GM23338 (cell line): ENCODE measurements at places on chromosomes 5 and 9. TPM values are rescaled to one million over a fixed set of nuclear protein-coding genes. Genes with fewer than 3 reads are reported as not detected.

Gene NUTM2F
- 0.19 TPM in 1 of 2 replicates, not detected in the other for polyA plus RNA-seq

Gene ITGA2
- polyA plus RNA-seq = 1.9 and 2.6 TPM in 2 replicates

- H3K4me1 ChIP-seq = no peaks in the 10 kb centered on the region
- DNase-seq = no peak
- H3K27me3 ChIP-seq = no peaks in the 10 kb centered on the region
- H3K4me3 ChIP-seq = no peak overlapping the region
- no peak overlapping the region for H3K27ac ChIP-seq
- H3K36me3 ChIP-seq = no peaks in the 10 kb centered on the region
These were observed 61.4 kb upstream of the CKMT2 start for GRCh38 chr5:81171769-81172168.

DNA sequence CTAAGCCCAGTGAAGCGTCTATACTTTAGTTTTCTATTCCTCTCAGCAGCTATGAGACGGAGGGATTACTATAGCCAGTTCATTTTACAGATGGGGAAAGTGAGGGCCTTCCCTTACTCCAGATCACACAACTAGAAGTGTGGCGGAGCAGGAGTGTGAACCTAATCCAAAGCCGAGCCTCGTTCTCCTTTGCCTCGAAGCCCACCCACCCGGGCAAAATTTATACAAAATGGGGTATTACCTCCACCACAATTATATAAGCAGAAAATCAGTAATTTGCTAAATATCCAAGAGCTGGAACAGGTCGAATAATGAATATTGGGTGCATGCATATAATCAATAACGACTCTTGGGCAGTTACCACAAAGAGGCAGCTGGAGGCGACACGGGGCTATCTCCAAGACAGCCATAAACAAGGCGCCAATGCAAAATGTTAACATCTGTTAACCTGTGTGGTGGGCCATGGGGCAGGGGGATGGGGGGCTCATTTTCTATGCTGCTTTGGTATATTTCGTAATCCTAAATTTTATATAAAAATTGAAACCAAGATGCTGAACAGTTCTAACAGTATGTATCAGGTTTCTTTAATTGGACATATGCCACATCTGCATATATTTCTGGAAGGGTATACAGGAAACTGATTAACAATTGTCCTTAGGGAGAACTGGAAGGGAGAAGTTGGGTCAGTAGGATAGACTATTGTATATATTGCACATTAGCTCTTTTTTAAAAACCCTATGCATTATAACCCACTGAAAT lies 1.2 kb upstream of the RNF44 start:
- peak overlapping the region; percentile 93 for H3K27ac ChIP-seq
- H3K36me3 ChIP-seq = no peaks in the 10 kb centered on the region
- H3K27me3 ChIP-seq = no peaks in the 10 kb centered on the region
- DNase-seq = peak; percentile 64
- H3K4me3 ChIP-seq = peak overlapping the region; percentile 47
- peaks cover 40% of the 10 kb centered on the region for H3K4me1 ChIP-seq

Gene TICAM2
- 1.0 and 1.4 TPM in 2 replicates for polyA plus RNA-seq

GRCh38 chr5:16586556-16586955 lies 30.2 kb downstream of the RETREG1 start:
- no peak overlapping the region for H3K4me3 ChIP-seq
- no peak for DNase-seq
- H3K4me1 ChIP-seq = peaks cover 18% of the 10 kb centered on the region
- no peaks in the 10 kb centered on the region for H3K36me3 ChIP-seq

DNA sequence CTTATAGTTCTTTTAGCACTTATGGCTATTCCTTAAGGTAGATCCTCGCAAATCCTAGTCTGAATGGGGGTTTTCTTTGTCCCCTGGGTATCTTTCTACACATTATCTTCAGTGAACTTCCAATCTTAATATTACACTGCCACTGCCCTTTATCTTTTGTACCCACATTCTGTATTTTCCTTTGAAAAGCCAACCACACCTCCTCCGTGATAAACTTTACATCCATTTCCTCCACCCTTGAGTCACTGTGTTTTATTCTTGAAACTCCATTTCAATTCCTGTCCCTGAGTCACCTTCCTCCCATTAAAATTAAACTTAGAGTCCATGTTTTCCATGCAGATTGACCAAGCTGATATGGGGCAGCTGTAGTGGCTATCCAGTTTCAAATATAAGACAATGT lies 43.2 kb upstream of the RICTOR start:
- no peaks in the 10 kb centered on the region for H3K4me1 ChIP-seq
- H3K27me3 ChIP-seq = no peaks in the 10 kb centered on the region
- DNase-seq = no peak
- no peak overlapping the region for H3K4me3 ChIP-seq
- no peak overlapping the region for H3K27ac ChIP-seq

DNA sequence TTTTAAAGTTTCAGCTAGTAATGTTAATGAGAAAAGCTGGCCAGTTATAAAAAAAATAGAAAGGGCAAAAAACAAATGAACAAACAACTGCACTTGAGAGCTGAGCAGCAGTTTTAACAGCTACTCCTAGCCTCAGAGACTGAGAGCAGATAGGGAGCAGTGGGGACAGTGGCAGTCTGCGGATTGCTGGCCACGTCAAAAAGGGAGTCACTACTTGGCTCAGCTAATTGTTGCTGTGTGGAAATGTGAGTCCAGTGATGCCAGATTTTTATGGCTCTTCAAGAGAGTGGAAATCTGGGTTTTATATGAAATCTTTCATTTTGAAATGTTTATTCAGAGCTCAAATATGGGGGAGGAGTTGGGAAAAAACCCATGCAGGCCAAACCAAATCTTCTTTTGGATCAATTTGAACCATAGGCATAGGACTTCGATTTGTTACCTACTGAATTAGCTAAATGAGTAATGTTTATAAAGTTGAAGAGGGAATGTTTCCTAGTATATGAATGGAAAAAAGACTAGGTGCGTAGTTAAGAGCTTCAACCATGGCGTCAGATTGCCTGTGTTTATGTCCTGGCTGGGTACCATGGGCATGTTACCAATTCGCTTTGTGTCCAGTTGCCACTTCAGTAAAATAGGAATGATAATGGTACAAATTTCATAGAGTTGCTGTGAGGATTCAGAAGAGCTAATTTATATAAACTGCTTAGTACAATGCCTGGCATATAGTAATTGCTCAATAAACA lies 102.1 kb downstream of the PAM start:
- 0 out of 2 replicates have a peak overlapping the region, but pooled peaks have one; percentile 32 for H3K27ac ChIP-seq
- H3K4me1 ChIP-seq = peaks cover 6% of the 10 kb centered on the region
- no peak overlapping the region for H3K4me3 ChIP-seq

DNA sequence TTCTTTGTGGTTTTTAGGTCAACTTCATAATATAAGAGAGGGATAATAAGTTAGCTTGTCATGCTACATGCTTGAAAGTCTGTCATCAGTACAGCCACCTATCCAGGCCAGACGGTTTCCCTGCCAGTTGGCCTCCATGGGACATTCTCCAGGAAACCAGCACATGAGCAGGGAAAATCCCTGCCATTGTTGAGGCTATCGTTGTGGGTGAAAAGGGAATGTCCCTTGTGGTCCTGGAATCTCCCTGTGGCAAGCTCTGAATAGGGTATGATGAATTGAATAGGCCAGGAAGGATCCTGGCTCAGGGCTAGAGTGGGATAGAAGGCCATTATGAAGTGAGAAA lies 12.3 kb downstream of the F2RL1 start:
- no peak overlapping the region for H3K4me3 ChIP-seq
- no peak for DNase-seq
- H3K36me3 ChIP-seq = peaks cover 7% of the 10 kb centered on the region
- H3K27ac ChIP-seq = no peak overlapping the region
- no peaks in the 10 kb centered on the region for H3K4me1 ChIP-seq
- H3K27me3 ChIP-seq = no peaks in the 10 kb centered on the region

- H3K4me3 ChIP-seq = no peak overlapping the region
- H3K27ac ChIP-seq = no peak overlapping the region
- H3K36me3 ChIP-seq = no peaks in the 10 kb centered on the region
- H3K27me3 ChIP-seq = no peaks in the 10 kb centered on the region
These were observed 4.9 kb upstream of the RAPGEF1 start for GRCh38 chr9:131744720-131745201.

DNA sequence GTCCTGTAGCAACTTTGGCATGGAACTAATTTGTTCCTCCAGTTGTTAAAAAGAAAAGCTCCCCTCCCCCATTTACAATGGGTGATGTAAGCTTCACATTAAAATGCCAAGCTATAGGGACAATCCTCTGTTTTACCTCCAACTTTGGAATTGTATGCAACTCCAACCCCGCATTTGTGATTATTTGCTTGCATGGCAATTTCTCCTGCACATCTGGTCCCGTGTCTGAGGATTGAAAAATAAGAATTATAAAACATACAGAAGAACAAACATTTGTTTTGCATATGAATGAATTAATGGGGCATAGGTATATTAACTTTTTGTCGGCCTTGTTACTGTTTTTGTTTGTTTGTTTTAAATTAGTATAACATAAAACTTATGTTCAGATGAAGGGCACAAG lies 17.2 kb downstream of the PCSK1 start:
- DNase-seq = no peak
- peaks cover 10% of the 10 kb centered on the region for H3K4me1 ChIP-seq
- no peaks in the 10 kb centered on the region for H3K36me3 ChIP-seq
- no peaks in the 10 kb centered on the region for H3K27me3 ChIP-seq
- no peak overlapping the region for H3K4me3 ChIP-seq

GRCh38 chr5:16642867-16643266 lies 26.1 kb upstream of the RETREG1 start:
- no peak overlapping the region for H3K27ac ChIP-seq
- no peak overlapping the region for H3K4me3 ChIP-seq
- H3K36me3 ChIP-seq = no peaks in the 10 kb centered on the region

DNA sequence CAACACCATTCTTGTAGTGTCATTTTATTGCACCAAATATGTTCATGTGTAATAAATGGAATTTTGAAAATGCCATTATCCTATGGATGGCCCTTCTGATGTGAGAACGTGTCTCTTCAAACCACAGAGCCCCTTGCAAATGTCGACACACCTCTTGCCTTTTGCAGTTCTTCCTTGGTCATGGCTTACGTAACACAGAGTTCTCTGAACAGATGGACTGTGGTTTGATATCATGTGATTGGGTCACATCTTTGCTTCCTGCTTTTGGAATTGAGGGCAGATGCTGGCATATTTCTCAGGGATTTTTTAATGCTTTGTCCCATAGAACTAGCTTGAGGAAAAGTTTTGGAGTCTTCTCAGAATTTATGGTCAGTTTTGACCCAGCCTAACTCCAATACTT lies 4.6 kb downstream of the TGFBR1 start:
- H3K4me3 ChIP-seq = no peak overlapping the region
- peaks cover 7% of the 10 kb centered on the region; the same call in 1 of the 2 replicates for H3K27me3 ChIP-seq
- DNase-seq = no peak
- H3K27ac ChIP-seq = no peak overlapping the region
- H3K4me1 ChIP-seq = peaks cover 64% of the 10 kb centered on the region

Gene TAF11L6
- polyA plus RNA-seq = not detected in 2 replicates

DNA sequence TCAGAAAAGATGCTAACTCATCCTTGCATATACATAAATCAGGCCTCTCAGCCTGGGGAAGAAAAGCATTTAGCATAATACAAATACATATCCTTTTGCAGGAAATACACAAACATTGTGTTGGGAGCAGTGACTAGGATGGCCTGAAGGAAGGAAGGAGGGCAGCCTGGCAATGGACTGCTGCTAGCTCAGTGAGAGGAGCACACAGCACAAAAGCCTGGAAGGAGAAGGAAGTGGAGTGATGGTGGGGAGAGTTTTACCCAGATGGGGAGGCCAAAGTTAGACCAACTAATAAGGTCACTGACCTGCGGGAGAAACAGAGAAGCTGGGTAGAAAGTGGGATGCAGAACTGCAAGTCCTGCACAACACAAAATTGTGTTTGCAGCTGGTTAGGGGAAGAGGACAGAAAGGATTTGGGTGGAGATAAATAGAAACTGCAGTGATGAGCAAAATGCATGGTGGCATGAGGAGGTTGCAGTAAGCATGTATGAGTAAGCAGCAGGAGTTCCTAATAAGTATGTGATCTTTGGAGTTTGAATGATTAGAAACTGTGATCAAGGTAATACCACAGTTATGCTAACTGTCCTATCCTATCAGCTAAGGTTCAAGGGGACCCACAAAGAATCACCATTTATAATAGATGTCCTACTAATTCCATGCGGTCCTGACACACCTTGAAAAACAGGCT lies 39.5 kb downstream of the SEMA6A start:
- no peak overlapping the region for H3K4me3 ChIP-seq
- no peaks in the 10 kb centered on the region for H3K36me3 ChIP-seq
- peak overlapping the region; percentile 8; the same call in 1 of the 2 replicates for H3K27ac ChIP-seq

Gene UHRF2
- polyA plus RNA-seq = 13.3 and 15.1 TPM in 2 replicates

DNA sequence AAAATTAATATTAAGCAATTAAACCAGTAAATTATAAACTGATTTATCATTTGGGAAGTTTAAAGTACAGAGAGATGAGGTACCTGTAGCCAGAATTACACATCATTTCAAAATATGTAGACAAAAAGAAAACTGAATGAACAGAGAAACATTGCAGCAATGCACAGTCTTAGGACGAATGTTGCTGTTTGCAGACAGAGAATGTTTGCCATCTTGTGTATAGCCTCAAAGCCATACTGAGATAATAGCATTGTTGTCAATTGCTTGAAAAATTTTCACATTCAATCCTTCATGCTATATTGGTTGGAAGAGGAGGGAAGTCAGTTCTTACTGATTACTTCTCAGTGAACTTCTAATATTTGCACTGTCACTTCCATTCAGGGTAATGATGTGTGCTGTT lies 326.2 kb downstream of the PRR16 start:
- H3K4me3 ChIP-seq = no peak overlapping the region
- H3K27me3 ChIP-seq = no peaks in the 10 kb centered on the region
- H3K4me1 ChIP-seq = no peaks in the 10 kb centered on the region
- no peak overlapping the region for H3K27ac ChIP-seq
- no peak for DNase-seq
- no peaks in the 10 kb centered on the region for H3K36me3 ChIP-seq

DNA sequence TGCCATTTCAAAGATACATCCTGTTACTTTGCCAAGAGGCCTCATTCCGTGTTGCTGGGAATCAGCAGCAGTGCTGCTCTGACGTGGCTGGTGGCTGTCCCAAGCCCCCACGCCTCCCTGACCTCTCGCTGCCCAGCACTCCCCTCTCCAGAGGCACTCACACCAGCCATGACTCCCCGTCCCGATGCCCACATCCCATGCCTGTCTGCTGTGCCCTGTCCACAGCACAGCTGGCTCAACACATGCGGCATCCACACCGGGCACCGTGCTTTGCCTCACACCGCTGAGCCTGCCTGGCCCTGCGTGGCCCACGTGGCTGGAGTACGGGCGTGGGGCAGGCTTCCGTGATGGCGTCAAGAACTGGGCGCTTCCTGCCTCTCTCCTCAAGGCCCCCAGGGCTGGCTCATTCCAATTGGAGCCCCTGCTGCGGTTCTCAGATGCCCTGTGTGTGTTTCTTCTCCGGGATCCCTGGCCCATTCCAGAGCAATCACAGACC lies 7.8 kb upstream of the LCN1 start:
- H3K4me1 ChIP-seq = no peaks in the 10 kb centered on the region
- no peaks in the 10 kb centered on the region for H3K27me3 ChIP-seq
- H3K36me3 ChIP-seq = no peaks in the 10 kb centered on the region
- H3K27ac ChIP-seq = no peak overlapping the region
- H3K4me3 ChIP-seq = no peak overlapping the region
- DNase-seq = no peak
